Activated CD4-positive, alpha-beta T cell treated with anti-CD3 and anti-CD28 coated beads for 36 hours (primary cell): ENCODE measurements at places on chromosomes 6 and 20.
A peak's percentile ranks its signal among the peaks of the same experiment; 100 is the strongest.

DNA sequence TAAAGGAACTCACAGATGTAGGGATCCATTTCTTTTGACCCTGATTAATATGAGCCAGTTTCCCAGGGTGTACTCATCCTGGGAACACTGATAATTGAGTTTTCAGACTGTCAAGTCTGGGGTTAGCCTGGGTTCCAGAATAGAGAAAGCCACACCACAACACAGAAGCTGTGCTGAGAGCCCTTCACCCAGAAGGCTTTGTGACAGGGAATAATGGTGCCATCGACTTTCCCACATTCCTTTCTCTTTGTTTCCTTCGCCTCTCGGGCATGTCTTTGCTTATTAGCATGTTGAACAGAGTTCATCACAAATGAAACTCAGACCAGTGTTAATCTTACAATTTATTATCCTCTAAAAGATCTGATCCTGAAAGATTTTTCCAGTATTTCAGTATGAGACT, 95.0 kb downstream of the TCP11 start:
- no peak for DNase-seq

DNA sequence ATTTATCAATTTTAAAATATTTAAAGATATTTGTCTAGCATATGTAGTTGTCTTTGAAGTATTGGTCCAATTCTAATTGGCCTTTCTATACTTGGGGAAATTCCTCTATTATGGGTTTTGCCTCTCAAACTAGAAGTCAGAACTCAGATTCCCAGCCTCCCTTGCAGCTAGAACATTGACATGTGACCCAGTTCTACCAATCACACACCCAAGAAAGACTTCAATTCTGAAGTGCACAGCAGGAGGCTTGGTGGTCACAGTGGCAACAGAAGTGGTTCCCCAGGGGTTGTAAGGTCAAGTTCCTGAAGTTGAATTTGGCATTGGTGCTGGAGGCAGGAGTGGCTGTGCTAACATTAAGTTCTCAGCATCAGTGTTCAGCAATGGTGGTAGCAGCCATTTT, 14.8 kb upstream of the FKBP5 start:
- DNase-seq: no peak

- no peak for DNase-seq
These were observed 235.2 kb downstream of the SOX4 start for GRCh38 chr6:21828704-21829103.

DNA sequence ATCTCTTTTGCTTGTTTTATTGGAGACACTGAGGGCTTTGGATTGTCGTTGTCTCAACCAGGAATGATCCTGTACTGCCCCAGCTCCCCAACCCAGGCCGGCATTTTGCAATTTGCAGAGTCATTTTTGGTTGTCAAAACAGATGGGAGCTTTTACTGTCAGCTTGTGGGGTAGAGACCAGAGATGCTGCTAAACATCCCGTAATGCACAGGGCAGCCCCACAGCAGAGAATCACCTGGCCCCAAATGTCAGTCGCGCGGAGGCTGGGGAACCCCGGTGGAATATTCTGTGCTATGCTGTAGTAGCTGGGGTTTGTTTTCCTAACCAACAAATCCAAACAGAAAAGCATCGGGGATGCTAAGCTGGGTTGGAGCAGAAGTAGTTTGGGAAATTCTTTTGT, 99.7 kb downstream of the TSHZ2 start:
- peak; percentile 60 for DNase-seq

DNA sequence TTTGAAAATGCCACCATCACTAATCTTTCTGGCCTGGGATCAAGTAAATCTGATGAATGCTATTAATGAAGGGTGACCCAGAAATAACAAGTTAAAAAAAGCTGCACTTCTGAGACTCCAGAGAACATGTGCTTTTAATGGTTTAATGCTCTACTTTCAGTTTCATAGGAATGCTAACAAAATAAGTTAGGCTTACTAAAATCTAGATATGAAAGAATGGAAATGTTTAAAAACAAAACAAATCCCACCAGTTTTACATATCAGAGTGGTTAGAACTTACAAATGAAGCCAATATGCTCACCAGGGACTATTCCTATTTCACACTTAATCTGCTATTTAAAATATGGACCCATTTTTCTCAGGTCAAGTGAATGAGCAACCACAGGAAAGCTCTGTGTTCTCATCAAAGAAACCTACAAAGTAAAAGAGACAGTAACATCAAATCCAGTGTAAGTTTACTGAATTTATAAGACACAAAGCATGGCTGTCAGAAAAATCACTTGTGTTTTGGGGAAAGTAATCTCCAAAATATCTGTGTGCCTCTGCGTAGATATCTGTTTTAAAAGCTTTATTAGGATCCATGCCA, 40.3 kb downstream of the FYN start:
- no peak for DNase-seq

DNA sequence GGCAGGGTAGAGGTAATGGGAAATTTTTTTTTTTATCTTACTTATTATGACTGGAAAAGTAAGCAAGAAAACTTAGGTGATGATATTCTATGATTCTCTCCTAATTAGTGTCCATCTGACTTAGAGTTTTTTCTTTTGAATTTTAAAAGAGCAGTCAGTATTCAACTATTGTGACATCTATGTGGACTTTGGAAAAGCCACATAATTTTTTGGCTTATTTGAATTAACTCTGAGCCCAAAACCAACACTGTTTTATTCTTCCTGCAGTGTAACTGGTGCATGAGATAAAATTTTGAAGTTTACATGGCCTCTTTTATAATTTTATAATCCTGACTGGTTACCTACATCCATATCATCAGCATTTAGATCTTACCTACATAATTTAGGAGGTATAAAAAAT, 619.7 kb downstream of the EPM2A start:
- DNase-seq: no peak

GRCh38 chr6:15987569-15987968, 141.3 kb upstream of the MYLIP start:
- DNase-seq: no peak

DNA sequence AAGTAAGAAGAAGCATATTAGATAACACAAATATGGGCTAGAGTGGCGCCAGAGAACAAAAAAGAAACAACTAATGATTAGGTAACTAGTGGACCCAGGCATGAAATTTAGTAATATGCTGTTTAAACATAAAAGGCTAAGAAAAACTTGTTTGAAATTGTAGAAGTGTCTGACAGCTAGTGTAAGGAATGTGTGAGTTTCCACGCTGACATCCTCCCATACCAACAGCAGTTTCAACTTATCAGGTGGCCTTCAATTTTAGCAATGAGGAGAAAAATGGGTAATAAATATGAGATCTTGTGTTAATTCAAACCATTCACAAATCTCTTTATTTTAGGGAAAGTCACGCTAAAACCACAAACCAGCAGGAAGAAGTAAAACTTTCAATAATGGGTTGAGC, 440.2 kb upstream of the FLRT3 start:
- no peak for DNase-seq

GRCh38 chr6:119934816-119935215, 585.3 kb upstream of the MAN1A1 start:
- no peak for DNase-seq

- DNase-seq: no peak
These were observed 13.1 kb upstream of the BCAS1 start for GRCh38 chr20:54083459-54083858.

DNA sequence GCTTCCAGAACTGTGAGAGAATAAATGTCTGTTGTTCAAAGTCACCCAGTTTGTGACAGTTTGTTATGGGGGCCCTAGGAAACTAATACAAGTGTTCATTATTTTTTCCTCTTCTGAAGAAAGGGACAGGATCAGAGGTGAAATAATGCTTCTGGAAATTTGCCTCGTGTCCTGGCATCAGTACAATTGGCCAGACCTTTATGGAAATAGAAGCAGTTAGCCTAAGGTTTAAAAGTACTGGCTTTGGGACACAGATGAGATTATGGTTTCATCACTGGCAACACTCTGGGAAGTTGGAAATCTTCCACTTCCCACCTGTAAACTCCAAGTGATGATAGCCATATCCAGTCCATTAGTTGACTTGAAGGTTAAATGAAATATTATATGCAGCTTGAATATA, 88.7 kb downstream of the PLCB1 start:
- DNase-seq: no peak

DNA sequence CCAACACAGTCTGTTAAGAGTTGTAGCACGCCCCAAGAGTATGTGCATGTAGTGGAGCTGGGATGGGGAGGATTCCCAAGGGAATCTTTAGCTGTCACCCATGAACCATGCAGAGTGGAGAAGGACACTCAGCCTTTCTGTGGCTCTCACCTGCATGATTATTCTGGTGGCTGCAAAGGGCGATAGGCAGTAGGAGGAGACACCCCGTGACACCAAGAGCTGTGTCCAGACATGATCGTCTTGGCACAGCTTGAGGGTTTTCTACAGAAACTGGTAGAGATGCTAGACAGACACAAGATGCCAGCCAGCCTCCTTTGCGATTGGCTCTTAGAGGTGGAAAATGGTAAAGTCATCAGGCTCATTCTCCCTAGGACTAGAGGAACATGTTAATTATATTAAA, 3.1 kb upstream of the CSE1L start:
- no peak for DNase-seq

DNA sequence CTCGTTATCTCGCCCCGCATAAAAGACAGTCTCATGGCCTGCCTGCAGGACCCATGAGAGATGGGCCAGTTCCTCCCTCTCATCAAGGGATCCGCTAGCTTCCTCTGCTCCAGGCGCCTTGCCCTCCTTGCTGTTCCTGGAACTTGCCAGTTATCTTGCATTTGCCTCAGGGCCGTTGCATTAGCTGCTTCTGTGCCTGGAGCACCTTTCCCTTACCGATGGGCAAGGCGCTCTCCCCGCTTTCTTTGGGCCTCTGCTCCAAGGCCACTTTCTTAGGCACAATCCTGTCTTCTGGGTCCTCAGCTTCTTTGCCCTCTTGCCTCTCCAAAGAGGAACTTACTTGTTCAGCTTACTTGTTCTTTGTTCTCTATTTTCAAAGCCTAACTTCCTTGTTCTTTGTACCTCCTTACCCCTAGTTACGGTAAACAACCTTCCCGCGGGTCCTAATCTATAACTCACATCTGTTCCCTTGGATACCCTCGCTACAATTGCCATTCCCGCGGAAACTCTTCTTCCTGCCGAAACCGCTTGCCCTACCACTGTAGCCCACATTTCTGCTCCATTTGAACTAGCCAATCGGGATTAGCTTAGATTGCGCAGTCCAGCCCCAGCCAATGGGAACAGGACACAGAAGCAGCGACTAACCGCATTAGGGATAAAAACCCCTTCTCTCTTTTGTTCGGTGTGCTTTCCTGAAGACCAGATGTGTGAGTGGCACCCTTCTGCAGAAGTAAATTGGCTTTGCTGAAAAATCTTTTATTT, 887 bp upstream of the NSFL1C start:
- peak; percentile 34 for DNase-seq

GRCh38 chr6:77341058-77341986, 122.0 kb downstream of the HTR1B start:
- DNase-seq: no peak

DNA sequence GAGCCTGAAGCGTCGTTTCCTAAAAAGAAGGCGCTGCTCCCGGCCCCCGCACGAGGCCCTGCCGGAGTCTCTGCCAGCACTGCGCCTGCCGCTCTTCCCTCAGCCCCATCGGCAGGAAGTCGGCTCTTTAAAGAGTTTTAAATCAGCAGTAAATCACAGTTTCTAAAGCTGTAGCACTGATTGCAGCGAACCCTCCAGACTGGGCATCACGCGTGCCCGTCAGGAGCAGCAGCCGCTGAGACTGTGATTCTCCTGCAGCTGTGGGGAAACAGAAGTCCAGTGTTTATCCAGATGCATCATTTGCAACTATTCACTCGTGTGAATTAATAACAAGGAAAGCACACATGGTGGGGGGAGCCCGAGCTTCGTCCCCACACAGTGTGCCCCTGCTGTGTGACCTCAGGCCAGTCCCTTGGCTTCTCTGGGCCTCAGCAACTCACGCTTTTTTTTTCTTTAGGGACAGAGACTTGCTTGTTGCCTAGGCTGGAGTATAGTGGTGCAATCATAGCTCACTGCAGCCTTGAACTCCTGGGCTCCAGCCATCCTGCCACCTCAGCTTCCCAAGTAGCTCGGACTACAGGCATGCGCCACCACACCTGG, 28.3 kb downstream of the DLL1 start:
- no peak for DNase-seq

DNA sequence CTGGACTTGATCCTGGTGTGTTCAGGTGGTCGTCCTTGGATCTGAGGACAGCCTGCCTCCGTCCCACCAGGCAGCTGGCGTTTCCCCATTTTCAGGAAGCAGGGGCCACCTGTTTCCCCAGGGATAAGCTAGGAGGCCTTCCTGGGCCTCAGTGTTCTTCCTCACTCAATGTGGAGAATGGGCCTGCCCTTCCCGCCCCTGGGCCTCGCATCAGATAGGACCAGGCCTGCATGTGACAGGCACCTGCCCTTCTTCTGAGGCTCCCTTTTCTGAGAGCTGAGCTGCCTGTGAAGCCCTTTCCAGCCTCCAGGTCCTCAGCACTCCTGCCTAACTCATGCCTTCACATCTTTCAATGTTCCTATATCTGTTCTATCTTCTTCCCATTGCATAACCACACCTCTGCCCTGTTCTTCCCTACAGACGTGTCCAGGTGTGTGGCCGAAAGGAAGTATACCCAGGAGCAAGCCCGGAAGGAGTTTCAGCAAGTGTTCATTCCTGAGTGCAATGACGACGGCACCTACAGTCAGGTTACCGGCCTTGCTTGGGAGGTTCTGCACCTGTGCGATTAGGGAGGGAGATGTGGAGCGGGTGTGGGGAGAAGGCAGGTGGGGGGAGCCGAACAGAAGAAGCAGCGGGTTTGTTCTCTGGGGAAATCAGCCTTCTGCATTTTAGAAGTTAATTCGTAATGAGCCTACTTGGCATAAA, 85.1 kb downstream of the SMOC2 start:
- no peak for DNase-seq

- DNase-seq: peak; percentile 78
These were observed 687 bp downstream of the SLC35A1 start for GRCh38 chr6:87473419-87473903.

- DNase-seq: no peak
These were observed 76.3 kb upstream of the B3GAT2 start for GRCh38 chr6:71033171-71033570.

- DNase-seq: no peak
These were observed 99.1 kb upstream of the PRSS16 start for GRCh38 chr6:27148404-27148795.

DNA sequence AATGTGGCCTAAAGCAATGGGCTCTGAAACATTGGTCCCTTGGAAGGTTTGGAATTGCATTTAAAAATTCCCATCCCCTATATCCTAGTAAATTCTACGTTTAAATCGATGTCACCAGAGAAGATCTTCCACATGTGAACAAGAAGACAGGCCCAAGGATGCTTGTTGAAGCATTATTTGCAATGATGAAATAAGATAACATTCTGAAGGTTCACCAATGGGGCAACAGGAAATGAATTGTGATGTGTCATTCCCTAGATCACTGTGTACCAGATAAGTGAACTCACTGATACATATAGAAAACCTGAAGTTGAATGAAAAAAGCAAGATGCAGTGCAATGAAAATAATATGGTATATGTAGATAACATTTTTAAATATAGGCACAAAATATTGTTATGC, 464.3 kb upstream of the BTBD3 start:
- DNase-seq: no peak

- DNase-seq: no peak
These were observed 2.3 kb downstream of the CD2AP start for GRCh38 chr6:47479874-47480273.

- no peak for DNase-seq
These were observed 226.1 kb upstream of the RREB1 start for GRCh38 chr6:6881438-6882225.
